ENCODE measurements at places on chromosomes 6 and 20. TPM values are rescaled to one million over a fixed set of nuclear protein-coding genes. Genes with fewer than 3 reads are reported as not detected.

DNA sequence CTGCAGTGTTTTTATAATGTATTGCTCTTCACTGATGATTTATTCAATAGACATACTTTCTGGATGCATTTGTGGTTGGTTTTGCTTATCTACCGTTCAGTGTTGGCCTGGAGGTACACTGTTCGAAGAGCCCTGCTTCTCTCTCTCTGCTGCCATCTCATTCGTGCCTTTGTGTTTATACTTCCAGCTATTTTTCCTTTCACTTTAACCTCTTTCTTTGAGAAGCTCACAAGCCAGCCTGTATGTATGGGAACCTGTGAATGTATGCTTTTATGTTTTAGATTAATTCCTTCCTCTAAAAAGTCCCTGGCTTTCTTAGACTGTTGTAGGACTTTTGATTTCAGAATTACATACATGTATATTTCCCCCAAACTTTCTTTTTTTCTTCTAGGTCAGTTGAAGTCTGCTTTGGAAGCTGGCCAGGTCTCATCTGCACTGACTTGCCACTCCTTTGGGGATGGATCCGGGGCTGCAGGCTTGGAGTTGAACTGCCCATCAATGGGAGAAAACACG lies 83.0 kb downstream of the SCAND1 start:
- DNase-seq: no peak

The SLC16A10 gene
- total RNA-seq: 20.0 TPM

The CD109 gene
- 5.0 TPM for total RNA-seq

The BCAS1 gene
- total RNA-seq: 0.38 TPM

The MLN gene
- 0.61 TPM for total RNA-seq

DNA sequence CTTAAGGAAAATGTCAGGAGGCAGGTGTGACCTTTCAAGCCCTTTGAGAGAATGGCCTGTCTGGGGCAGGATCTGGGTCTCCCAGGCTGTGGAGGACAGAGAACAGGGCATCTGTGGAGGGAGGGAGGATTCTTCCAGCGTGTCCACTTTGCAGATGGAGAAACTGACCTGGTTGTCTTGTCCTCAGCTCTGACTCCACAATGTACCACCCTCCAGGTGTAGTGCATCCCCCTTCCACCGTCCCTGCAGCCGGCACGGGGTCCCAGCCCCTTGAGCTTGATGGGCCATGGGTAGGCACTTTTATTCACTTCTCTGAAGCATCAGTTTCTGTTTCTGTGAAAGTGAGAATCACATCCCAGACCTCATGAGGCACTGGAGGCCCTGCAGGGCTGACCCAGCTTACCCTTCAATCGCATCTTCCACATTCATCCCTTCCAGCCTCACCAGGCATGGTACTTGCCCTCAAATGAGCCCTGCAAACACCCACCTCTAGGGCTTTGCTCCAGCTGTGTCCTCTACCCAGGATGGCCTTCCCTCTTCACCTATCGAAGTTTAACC lies 4.6 kb upstream of the TGM2 start:
- no peak for DNase-seq

- DNase-seq: no peak
Measured at GRCh38 chr6:127956260-127956888, 55.5 kb upstream of the THEMIS start.

GRCh38 chr20:21615617-21616080 lies 89.8 kb upstream of the PAX1 start:
- peak; percentile 21 for DNase-seq

GRCh38 chr20:7432612-7433011 lies 507.6 kb downstream of the HAO1 start:
- no peak for DNase-seq

The MRAP2 gene
- 1.6 TPM for total RNA-seq

The CDH4 gene
- total RNA-seq: 0.61 TPM

Measured in thymus (tissue), 14 donors.